ENCODE measurements at places on chromosomes 6 and 20.

GRCh38 chr6:28985462-28986164 is 19.5 kb downstream of the ZNF311 start:
- DNase-seq = peak; percentile 97

GRCh38 chr6:167776906-167777627 is 49.6 kb upstream of the AFDN start:
- DNase-seq = no peak

GRCh38 chr6:28978133-28978491 is 27.0 kb downstream of the ZNF311 start:
- peak; percentile 8 for DNase-seq

- DNase-seq = peak; percentile 82
Observed at GRCh38 chr20:37989601-37990295, 43.5 kb downstream of the TTI1 start.

DNA sequence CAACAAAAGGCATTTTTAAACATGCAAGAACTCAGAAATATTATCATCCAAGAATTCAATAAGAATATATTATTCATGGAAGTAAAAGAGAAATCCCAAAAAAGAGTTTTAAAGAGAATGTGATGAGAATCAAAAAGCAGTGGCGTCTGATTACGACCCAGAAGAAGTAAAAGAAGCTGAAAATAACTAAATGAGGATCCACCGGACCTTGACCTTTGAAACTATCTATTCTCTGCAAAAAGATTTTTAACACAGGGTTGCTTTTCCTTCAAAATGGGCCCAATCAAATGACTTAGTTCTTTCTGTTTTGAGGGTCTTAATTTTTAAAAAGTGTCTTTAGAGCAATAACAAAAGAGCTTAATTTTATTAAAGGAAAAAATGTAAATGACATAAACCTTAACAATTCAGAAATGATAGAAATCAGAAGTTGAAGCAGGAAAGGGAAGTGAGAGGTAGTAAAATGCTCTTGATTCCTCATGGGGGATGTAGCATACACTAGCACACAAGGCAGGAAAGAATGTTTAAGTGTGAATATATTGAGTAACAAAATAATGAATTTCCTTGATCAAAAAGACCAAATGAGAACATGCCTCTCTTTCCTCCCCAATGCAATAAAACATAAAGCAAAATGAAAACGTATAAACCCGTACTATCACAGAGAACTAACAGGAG is 223.1 kb upstream of the PRDM1 start:
- no peak for DNase-seq

DNA sequence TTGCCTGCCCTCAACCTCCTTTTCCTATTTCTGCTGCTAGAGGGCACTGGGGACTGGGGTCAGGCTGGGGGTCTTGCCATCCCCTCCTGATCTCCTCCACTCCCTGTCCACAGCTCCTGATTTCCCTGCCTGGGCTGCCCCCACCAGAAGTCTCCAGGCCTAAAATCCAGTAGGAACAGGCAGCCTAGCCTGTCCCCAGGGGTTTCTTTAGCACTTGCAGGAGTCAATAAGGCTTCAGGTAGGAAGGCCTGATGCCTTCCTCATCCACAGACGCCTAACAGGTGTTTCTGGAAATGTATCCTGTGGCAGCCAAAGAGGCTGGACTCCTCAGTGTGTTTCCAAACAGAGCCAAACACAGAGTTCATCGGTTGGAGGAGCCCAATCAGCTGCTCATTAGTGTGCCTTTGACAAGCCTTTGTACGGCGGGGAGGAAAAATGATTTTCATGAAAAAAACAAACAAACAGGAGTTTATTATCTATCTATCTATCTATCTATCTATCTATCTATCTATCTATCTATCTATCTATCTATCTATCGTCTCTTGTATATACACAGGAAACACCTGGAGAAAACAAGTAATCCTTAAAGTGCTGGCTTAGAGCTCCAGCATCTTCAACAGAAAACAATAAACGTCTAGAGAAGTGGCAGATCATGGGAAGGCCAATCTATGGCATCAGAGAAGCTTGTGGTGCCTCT is 3.7 kb upstream of the RAET1E start:
- DNase-seq = no peak

All from kidney tubule cell (primary cell).